Left colon (tissue), 2 donors: ENCODE measurements at places on chromosomes 12 and 14. TPM values are rescaled to one million over a fixed set of nuclear protein-coding genes. Genes with fewer than 3 reads are reported as not detected.

Gene TMEM229B
- 10.3 TPM for total RNA-seq

Gene ACOT6
- total RNA-seq: not detected

Gene SERPINA10
- total RNA-seq: 0.31 TPM

Gene NKX2-8
- not detected for total RNA-seq

Gene MSI1
- 3.4 TPM for total RNA-seq

Gene LRFN5
- total RNA-seq: 0.37 TPM
